ENCODE measurements at places on chromosomes 11 and 22. TPM values are rescaled to one million over a fixed set of nuclear protein-coding genes. Genes with fewer than 3 reads are reported as not detected.

GRCh38 chr11:76835928-76836612 lies 24.6 kb upstream of the ACER3 start:
- no peaks in the 10 kb centered on the region for H3K27me3 ChIP-seq
- no peaks in the 10 kb centered on the region for H3K36me3 ChIP-seq
- peak; percentile 52 for DNase-seq
- H3K4me3 ChIP-seq = no peak overlapping the region
- no peaks in the 10 kb centered on the region for H3K4me1 ChIP-seq

GRCh38 chr22:37601540-37602442 lies 6.8 kb upstream of the GGA1 start:
- H3K4me3 ChIP-seq = no peak overlapping the region
- no peak for DNase-seq
- no peak overlapping the region for H3K27ac ChIP-seq
- no peaks in the 10 kb centered on the region for H3K4me1 ChIP-seq
- H3K27me3 ChIP-seq = no peaks in the 10 kb centered on the region

GRCh38 chr22:24161485-24161884 lies 19.8 kb upstream of the SUSD2 start:
- H3K27ac ChIP-seq = no peak overlapping the region
- DNase-seq = no peak
- H3K27me3 ChIP-seq = no peaks in the 10 kb centered on the region
- peaks cover 12% of the 10 kb centered on the region for H3K4me1 ChIP-seq

GRCh38 chr22:45722006-45722405 lies 50.4 kb downstream of the ATXN10 start:
- no peak for DNase-seq
- no peaks in the 10 kb centered on the region for H3K4me1 ChIP-seq
- no peak overlapping the region for H3K4me3 ChIP-seq

- no peak overlapping the region for H3K4me3 ChIP-seq
- no peaks in the 10 kb centered on the region for H3K36me3 ChIP-seq
- no peaks in the 10 kb centered on the region for H3K27me3 ChIP-seq
- DNase-seq = no peak
- H3K4me1 ChIP-seq = no peaks in the 10 kb centered on the region
Measured at GRCh38 chr22:26534171-26534855, 22.0 kb upstream of the TFIP11 start.

GRCh38 chr11:100328626-100329340 lies 358.3 kb upstream of the ARHGAP42 start:
- no peak overlapping the region for H3K27ac ChIP-seq
- H3K4me3 ChIP-seq = no peak overlapping the region
- H3K4me1 ChIP-seq = no peaks in the 10 kb centered on the region
- no peaks in the 10 kb centered on the region for H3K27me3 ChIP-seq

DNA sequence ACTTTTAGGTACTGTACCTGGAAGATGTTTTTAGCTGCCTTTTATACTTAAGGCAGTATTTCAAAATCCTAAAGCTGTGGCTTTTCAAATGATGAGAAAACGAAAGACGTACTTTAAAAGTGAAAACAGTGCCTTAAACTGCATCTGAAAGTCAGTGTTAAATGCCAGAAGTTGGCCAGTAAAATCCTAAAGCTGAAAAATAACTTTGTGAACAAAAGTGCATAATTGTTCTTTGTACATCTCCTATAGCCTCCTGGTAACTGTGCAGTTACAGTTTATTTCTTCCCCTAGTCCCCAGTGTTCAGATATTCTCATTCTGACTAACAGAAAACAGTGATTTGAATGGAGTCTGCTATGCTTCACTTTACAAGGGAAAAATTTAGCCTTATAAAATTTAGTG lies 6.8 kb downstream of the EED start:
- no peak overlapping the region for H3K4me3 ChIP-seq
- no peak for DNase-seq
- no peaks in the 10 kb centered on the region for H3K27me3 ChIP-seq
- H3K36me3 ChIP-seq = no peaks in the 10 kb centered on the region
- no peak overlapping the region for H3K27ac ChIP-seq

- H3K4me3 ChIP-seq = no peak overlapping the region
- H3K4me1 ChIP-seq = no peaks in the 10 kb centered on the region
- no peak overlapping the region for H3K27ac ChIP-seq
- no peak for DNase-seq
- H3K27me3 ChIP-seq = no peaks in the 10 kb centered on the region
Measured at GRCh38 chr11:12950670-12951069, 58.4 kb upstream of the RASSF10 start.

GRCh38 chr11:65917077-65917433 lies 1.8 kb downstream of the C11orf68 start:
- H3K4me1 ChIP-seq = peaks cover 23% of the 10 kb centered on the region
- no peaks in the 10 kb centered on the region for H3K36me3 ChIP-seq
- peak overlapping the region; percentile 97 for H3K27ac ChIP-seq

DNA sequence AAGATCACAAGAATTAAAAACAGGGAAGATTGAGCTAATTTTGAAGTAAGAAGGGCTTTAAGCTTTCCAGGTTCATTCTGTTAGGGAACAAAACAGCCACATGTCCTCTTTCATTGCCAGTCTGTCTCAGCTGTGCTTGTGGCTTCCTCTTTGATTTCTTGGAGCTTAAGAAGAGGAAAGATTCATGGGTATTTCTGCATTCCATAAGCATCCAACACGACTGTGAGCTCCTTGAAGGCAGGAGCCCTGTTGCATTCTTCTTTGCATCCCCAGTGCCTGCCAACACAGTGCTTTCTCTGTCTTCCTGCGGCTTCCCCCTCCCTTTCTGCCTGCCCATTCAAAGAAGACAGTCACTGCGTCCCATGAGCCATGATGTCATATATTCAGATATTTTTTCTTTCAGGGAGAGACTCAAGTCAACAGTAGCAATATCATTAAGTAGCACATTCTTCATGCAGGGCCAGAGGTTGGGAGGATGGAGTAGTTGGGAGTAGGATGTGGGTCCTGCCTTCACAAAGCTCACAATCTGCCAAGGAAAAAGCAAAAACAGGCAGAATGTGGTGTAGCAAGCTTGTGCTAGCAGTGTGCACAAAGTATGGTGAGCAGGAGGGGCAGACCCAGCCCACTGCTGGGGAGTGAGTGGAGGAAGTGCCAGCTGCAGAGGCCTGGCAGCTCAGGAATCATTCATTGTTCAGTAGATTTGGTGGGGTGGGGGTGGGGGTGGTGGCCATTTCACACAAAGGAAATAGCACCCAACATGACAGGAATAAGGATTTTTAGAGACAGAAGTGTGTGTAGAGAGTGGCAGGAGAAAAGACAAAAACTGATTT lies 162.1 kb upstream of the RASSF10 start:
- no peak overlapping the region for H3K4me3 ChIP-seq
- H3K36me3 ChIP-seq = no peaks in the 10 kb centered on the region
- H3K27ac ChIP-seq = peak overlapping the region; percentile 20
- DNase-seq = no peak
- peaks cover 7% of the 10 kb centered on the region for H3K4me1 ChIP-seq

DNA sequence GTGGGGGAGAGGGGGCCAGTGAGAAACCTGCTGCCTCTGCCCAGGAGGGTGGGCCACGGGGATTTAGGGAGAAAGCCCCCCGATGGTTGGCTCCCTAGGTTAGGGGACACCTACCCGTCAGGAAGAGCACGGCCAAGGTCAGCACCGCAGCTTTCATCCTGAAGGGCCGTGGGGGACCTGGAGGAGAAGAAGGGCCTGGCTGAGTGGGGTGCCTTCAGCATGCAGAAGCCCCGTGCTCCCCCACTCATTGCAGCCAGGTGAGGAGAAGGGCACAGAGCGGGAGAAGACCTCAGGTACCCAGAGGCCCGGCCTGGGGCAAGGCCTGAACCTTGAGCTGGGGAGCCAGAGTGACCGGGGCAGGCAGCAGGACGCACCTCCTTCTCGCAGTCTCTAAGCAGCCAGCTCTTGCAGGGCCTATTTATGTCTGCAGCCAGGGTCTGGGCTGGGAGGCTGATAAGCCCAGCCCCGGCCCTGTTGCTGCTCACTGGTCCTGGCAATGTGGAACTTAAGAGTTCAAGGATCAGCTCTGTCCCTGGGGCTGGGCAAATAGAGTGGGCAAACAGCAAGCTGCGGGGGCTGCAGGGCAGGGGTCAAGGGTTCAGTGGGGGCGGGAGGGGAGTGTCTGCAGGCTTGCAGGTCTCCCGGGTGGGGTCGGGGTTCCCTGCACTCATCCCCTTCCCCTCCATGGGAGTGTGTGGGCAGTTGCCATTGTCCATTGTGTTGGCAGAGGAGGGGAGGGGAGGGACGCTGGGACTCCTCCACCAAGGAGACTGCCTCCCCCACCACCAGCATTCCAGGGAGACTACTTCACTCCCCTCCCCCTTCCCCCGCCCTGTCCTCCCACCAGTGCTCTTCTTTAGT lies at the start of gene APOA1:
TSS of gene APOA1 (minus strand) at position 392 of the 861 bp plus-strand sequence. CDS start at position 157, 235 bp downstream.
- peak; percentile 27 for DNase-seq
- H3K4me1 ChIP-seq = no peaks in the 10 kb centered on the region
- H3K36me3 ChIP-seq = no peaks in the 10 kb centered on the region
- no peak within 1 kb of the TSS for H3K4me3 ChIP-seq

DNA sequence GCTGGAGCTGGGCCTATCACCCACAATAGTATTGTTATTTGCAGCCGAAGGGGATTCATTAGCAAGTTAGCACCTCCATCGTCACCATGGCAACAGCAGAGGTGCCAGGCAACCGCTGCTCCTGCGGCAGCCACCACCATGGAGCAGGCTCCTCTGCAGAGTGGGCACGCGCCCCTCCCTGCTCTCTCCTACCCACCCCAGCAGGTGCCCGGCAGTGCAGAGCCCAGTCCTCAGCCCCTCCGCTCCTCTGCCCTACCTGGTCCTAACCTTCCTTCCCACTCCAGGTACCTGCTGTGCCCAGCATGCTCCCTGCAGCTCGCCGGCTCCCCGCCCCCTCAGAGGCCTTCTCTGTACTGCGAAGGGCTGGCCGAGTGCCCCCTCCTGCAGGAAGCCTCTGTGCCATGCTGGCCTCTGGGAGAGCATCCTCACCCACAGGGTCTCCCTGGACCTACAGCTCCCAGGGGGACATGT lies 3.6 kb downstream of the DUSP8 start:
- no peaks in the 10 kb centered on the region for H3K4me1 ChIP-seq
- H3K4me3 ChIP-seq = no peak overlapping the region
- H3K27me3 ChIP-seq = no peaks in the 10 kb centered on the region
- no peak overlapping the region for H3K27ac ChIP-seq

DNA sequence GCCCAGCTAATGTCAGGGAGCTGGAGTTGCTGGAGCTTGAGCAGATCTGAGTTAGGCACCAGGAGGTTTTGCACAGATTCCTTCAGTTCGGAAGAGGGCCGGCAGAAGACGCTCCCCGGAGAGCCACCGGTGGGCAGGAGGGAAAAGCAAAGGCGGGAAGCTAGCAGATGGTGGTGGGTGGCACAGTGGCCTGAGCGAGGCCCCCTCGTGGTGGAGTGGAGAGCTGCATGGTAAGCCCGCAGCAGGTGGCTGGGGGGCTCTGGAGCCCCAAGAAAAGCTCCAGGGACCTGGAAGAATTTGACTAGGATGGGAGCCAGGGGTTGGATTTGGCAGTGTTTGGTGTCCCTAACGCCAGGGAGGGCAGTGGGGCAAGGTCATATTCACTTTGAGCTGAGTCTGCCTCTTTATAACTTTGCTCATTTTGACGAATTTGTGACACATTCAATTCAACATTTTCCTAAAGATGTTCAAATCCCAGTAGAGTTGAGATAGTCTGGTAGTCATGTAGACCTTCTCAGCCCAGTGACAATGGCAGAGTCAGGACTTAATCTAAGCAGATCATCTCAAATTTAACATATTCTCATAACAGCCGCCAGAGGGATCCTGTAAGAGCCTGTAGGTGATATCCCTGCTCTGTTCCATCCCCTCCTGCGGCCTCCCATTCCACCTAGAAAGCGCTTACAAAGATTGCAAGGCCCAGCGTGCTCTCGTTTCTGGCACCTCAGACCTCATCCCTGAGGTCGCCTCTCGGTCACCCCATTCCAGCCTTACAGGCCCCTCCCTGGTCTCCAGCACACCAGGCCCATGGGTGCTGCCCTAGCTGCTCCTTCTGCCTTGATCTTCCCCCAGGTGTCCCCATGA lies 57.9 kb downstream of the TRIM29 start:
- no peaks in the 10 kb centered on the region for H3K4me1 ChIP-seq
- H3K27me3 ChIP-seq = no peaks in the 10 kb centered on the region
- no peak overlapping the region for H3K27ac ChIP-seq

DNA sequence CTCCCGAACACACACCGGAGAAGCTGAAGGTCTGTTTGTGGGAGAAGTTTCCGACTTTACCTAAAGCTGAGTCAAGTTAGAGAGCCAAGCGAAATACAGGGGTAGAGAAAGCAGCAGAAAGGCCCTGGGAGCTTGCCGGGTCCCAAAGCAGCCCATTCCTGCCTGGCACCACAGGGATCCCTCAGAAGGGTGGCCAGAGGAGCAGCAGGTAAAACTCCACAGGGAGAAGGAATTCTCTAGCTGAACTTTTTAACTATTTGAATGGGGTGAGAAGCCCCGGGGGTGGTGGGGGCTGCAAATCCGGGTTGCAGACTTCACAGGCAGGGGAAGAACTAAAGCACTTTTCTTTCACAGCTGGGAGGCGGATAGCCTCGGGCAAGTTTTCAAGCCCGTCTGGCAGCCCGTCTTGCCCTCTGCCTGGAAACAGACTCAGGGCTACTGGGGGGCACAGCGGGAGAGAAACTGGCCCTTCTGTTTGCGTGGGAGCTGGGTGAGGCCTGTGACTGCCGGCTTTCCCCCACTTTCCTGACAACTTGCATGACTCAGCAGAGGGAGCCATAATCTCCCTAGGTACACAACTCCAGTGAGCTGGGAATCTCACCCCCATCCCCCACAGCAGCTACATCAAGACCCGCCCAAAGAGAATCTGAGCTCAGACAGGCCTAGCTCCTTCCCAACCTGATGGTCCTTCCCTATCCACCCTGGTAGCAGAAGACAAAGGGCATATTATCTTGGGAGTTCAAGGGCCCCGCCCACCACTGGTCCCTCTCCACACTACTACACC lies 311.0 kb downstream of the SBF2 start:
- no peaks in the 10 kb centered on the region for H3K27me3 ChIP-seq
- H3K4me1 ChIP-seq = no peaks in the 10 kb centered on the region
- no peaks in the 10 kb centered on the region for H3K36me3 ChIP-seq
- H3K4me3 ChIP-seq = no peak overlapping the region
- DNase-seq = no peak

- no peaks in the 10 kb centered on the region for H3K4me1 ChIP-seq
- H3K4me3 ChIP-seq = no peak overlapping the region
- H3K27ac ChIP-seq = no peak overlapping the region
- no peaks in the 10 kb centered on the region for H3K36me3 ChIP-seq
- no peak for DNase-seq
Measured at GRCh38 chr11:13110929-13111812, 102.1 kb downstream of the RASSF10 start.

- no peaks in the 10 kb centered on the region for H3K27me3 ChIP-seq
- no peak for DNase-seq
- H3K4me1 ChIP-seq = no peaks in the 10 kb centered on the region
- no peak overlapping the region for H3K27ac ChIP-seq
Measured at GRCh38 chr11:45173064-45173463, 26.6 kb downstream of the PRDM11 start.

- no peaks in the 10 kb centered on the region for H3K36me3 ChIP-seq
- DNase-seq = no peak
- H3K4me1 ChIP-seq = no peaks in the 10 kb centered on the region
- H3K27ac ChIP-seq = no peak overlapping the region
- H3K4me3 ChIP-seq = no peak overlapping the region
Measured at GRCh38 chr11:114775875-114776621, 97.7 kb downstream of the NXPE2 start.

The SPTBN2 gene
- total RNA-seq = 31.0 TPM

The RFPL1 gene
- total RNA-seq = not detected

The RAG1 gene
- 0.67 TPM for total RNA-seq

The PPME1 gene
- total RNA-seq = 48.2 TPM

The HOATZ gene
- total RNA-seq = 2.6 TPM

The MCAT gene
- 102 TPM for total RNA-seq

The OR56A1 gene
- total RNA-seq = not detected

The C11orf97 gene
- not detected for total RNA-seq

The HSPB2 gene
- 0.21 TPM for total RNA-seq

The NUP50 gene
- total RNA-seq = 558 TPM

The ATG16L2 gene
- total RNA-seq = 35.6 TPM

The MISFA gene
- not detected for total RNA-seq

The ISX gene
- under 0.01 TPM for total RNA-seq

The TESMIN gene
- total RNA-seq = 57.4 TPM
